ENCODE measurements at places on chromosomes 2 and 18.

GRCh38 chr2:133438026-133438425 lies 130.2 kb downstream of the NCKAP5 start:
- no peak for DNase-seq

DNA sequence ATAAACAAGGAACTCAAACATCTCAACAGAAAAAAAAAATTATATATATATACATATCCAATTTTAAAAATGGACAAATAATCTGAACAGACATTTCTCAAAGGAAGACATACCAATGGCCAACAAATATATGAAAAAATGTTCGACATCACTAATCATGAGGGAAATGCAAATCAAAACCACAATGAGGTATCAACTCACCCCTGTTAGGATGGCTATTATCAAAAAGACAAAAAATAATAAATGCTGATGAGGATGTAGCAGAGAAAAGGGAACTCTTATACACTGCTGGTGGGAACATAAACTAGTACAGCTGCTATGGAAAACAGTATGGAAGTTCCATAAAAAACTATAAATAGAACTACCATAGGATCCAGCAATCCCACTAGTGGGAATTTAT lies 46.1 kb downstream of the CLASP1 start:
- DNase-seq = no peak

DNA sequence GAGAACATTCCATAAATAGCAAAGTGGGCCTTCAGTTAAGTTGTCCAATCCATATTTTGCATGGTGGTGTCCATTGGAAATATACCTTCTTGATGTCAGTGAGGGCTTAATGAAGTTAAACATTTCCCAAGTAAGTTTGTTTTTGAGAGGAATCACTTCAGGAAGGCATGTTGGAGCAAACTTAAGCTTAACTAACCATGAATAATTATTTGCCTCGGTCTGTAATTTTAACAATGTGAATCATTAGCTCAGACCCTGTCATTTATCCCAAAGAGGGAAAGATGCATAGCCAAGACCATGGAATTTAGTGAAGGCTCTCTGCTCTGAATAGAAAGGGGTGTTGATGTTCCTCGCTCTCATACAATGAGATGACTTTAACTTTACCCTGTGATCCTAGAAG lies 47.4 kb downstream of the SPATS2L start:
- no peak for DNase-seq

- DNase-seq = peak; percentile 17
Observed at GRCh38 chr2:8514796-8515758, 166.8 kb upstream of the ID2 start.

GRCh38 chr2:143110758-143111428 lies 18.3 kb upstream of the ARHGAP15 start:
- peak; percentile 28 for DNase-seq

DNA sequence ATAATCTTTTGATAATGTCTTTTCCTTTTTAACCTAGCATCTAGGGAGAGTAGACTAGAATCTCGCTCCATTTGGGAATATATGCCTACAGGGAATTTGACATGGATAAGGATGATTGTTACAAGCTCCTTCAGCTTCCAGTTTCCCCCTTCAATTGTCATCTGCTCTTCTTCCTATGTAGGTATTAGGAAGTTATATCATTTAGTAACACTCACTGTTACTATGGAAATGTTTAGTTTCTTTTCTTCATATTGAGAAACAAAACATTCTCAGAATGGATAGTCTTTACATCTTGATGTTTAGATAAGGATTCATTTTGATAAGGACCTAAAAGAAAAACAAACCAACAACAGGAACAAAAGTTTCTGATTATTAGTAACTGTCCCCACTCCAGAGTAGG lies 127.6 kb downstream of the PHLPP1 start:
- DNase-seq = no peak

DNA sequence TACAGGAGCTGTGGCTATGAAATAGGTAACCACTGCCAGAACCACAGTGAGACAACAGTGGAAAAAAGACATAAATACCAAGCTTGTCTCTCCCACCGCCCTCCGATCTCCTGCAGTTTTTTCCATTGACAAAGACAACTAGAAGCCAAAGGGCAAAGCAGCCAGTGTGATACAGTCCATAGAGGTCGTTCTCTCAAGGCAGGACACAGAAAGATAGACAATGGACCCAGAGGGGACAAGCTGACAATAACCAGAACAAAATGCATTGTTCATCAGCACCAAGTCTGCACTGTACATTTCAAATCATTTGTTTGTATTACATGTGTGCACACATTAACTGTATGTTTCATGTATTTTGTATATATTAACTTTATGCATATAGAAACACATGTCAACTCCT lies 233.0 kb upstream of the NOL4 start:
- no peak for DNase-seq

All from activated T-helper 1 cell treated with anti-CD3 and anti-CD28 coated beads, Interleukin-2, amount 50 U/mL, for 16 hours (primary cell).